Fibroblast of lung (primary cell): ENCODE measurements at places on chromosomes 7 and 10.
A peak's percentile ranks its signal among the peaks of the same experiment; 100 is the strongest.

DNA sequence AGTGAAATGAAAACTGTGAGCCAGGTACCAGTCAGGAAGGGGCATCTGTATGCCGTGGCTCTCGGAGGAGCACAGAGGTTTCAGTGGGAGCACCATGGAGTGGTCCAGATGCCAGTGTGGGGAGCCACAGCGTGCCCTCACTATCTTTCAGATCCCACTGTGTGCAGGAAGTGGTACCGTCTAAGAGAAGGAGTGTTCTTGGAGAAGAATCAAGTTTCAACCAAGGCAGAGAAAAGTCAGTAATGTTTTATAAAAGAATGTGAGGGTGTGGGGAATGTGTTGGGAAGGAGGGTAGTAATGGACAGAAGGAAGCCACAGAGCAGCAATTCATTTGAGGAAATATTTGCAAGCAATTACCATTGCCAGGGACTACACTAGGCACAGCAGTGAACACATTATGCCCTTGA lies 35.6 kb downstream of the PRKAR2B start:
- DNase-seq, result no peak

GRCh38 chr10:22317771-22318565 lies 1.8 kb downstream of the COMMD3 start:
- DNase-seq, result no peak

- DNase-seq, result peak; percentile 57
These were observed 94.8 kb upstream of the TARP start for GRCh38 chr7:38368191-38368605.

DNA sequence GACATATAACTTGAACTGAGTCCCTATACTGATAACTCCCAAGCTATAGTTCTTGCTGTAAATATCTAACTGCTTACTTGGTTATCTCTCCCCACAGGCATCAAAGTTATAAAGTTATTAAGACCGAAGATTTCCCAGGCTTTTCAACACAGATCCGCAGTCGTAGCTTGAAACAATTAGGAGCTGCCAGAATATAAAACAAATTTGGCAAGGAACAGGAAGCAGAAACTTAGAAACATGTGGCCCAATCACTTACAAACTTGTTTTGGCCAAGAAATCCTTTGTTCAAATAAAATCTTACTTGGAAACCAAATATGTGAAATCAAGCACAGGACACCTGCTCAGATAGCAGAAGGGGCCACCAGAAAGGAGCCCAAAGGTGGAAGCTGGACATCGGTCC lies 9.0 kb downstream of the SLC16A12 start:
- no peak for DNase-seq

DNA sequence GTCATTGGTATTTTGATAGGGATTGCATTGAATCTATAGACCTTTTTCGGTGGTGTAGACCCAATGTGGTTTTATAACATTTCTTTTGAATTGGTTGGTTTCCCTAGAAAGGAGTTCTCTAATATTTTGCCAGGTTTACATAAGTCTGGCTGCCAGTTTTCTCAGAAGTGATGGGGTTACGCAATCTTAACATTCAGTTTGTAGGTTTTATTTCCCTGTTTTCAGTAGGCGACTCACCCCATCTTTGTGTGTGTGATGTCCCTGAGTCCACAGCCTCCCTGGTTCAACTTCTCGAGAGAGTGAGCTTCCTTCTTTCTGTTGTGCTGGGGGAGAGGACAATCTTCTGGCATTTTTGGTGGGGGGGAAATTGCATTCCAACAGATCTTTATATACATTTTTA lies 9.6 kb upstream of the KIF5B start:
- peak; percentile 61 for DNase-seq

- DNase-seq, result no peak
These were observed 6.1 kb downstream of the GPER1 start for GRCh38 chr7:1093916-1094508.

DNA sequence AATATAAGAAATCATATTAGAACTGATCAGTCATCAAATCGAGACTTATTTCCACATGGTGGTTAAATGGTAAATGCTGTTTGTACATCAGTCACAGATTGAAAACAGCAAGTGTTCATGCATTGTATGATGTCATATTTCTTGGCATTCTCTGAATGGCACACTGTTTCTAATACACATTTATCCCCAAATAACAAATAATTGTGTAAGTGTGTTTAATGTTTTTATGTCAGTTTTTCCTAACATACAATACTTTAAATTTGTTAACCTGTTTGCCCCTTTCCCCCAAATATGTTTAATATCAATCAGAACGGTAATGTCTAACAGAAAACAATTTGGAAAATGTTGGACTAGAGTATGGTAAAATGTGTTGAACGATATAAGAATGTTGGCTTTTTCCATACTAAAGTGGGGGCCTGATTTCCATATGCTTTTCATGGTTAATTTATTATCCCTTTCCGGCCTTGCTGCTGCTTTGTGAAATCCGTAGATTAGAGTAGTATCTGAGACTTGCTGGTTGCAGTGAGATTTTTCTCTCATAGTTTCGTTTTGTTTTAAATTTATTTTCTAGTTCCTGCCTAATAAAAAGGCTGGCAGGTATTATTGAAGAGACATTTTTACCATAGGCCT lies 23.7 kb downstream of the RAB18 start:
- no peak for DNase-seq
